ENCODE measurements at places on chromosomes 16 and 17. TPM values are rescaled to one million over a fixed set of nuclear protein-coding genes. Genes with fewer than 3 reads are reported as not detected.

The TAF1C gene
- 44.9 TPM for total RNA-seq

The TPSD1 gene
- not detected for total RNA-seq

DNA sequence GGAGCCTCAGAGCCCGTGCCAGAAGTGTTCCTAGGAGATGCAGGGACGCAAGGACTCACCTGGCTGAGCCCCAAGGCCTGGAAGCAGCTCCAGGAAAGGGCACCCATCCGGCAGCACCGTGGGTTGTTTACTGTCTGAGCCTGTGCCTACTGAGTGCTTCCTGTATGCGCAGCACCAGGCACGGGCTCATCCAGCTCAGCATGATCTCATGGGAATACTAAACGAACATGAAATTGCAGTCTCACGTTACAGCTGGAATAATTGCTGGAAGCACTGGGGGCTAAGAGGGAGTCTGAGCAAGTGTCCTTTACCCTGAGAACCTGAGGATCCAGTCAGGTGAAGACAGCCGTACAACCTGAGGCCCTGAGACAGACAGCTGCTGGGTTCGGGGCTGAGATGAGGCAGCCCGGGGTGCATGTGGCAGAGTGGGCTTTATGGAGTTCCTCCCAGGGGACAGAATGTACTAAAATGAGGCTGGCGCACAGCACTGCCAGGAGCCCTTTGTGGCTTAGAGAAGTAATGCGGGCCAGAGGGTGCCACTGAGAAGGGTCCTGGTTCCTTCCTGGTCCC lies 5.4 kb downstream of the CTRL start:
- ATAC-seq: no peak

DNA sequence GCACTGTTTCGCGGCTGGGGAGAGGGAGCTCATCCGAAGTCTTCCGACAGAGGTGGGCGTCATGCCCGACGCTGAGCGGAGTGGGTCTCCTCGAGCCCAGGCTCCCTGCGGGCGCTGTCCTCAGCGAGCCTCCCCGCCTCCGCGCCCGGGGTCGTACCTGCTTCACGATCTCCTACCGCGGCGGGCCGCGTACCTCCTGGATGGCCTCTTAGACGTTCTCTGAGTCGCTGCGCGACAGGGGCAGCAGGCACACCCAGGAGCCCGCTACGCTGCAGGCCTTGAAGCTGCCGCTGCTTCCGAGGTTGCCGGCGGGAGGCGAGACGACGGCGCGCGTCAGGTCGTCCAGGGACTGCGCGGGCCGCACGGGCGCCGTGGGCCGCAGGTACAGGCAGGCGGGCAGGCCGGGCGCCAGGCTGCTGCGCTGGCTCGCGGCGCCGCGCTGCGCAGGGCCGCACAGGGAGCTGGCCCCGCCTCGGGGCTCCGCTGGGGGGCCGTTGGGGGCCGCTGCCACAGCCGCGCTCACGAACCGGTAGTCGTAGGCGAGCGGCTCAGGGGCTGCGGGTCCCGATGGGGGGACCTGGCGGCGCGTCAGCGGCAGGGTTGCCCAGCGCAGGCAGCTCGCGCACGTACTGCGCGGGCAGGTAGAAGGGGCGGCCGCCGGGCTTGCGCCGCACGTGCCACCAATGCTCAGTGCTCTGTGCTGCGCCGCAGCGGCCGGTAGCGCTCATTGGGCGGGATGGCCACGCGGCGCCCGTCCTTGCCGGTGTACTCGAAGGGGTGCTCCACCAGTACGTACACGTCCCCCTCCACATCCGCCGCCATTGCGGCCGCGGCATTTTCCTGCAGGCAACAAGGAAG lies 116.4 kb upstream of the SMURF2 start:
- peak; percentile 5 for ATAC-seq

DNA sequence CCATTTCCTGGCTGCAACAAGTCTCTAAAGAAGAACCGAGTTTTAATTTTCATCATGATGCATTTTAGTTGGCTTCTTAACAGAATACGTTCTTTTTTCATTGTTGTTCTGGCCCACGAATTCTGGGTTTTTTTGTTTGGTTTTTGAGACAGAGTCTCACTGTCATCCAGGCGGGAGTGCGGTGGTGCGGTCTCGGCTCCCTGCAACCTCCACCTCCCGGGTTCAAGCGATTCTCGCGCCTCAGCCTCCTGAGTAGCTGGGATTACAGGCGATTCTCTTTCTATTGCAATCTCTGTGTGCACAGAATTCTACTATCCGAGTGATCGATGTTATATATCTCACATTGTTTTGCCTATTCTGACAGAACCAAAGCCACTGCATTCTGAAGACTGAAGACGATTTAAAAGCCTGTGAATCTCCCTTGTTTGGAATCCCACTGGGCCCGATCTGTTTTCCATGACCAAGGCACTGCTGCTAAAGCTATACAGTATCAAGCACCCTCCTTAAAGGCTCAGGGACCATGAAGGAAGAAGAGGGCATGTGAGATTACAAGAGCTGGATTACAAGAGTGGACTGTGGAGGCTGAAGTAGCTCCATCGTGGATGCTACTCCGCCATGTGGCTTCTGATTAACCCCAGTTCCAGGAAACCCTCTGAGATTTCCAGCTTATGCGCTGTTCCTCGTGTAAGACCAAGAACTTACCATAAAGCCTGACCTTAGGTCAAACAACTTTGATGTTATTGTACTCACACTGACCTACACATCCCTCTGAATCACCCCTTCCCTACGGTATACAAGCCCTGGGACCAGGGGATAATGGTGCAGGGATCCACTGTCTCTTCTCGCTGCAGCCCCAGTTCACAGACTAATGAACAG lies 44.3 kb downstream of the ADCY9 start:
- ATAC-seq: no peak

GRCh38 chr17:17376362-17376761 lies 73.2 kb downstream of the NT5M start:
- no peak for ATAC-seq

GRCh38 chr17:37642681-37643080 lies 565 bp downstream of the DDX52 start:
- ATAC-seq: peak; percentile 45

GRCh38 chr17:19541445-19541844 lies 7.8 kb downstream of the SLC47A1 start:
- ATAC-seq: no peak

DNA sequence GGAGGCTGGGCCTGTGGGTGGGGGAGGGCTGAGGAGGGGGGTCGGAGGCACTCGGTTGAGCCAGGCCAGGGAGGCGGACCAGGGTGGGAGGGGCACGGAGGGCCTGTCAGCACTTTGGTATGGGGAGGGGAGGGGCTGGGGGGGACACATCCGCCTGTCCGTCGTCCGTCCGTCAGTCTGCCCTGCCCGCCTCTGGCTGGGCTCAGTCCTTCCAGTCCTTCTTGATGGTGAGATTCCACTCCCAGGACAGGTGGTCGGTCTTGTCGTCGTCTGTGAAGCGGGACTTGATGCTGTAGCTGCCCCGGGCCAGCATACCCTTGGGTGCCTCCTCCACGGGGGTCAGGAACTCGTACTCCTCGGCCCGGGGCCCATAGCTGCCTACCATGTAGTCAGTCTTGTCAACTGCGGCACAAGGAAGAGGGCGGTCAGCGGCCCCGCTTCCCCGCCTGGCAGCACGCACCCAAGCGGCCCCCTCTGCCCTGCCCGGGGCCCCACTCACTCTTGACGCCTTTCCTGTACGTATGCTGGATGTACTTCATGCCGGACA lies 2.4 kb downstream of the ARHGDIA start:
- ATAC-seq: no peak

DNA sequence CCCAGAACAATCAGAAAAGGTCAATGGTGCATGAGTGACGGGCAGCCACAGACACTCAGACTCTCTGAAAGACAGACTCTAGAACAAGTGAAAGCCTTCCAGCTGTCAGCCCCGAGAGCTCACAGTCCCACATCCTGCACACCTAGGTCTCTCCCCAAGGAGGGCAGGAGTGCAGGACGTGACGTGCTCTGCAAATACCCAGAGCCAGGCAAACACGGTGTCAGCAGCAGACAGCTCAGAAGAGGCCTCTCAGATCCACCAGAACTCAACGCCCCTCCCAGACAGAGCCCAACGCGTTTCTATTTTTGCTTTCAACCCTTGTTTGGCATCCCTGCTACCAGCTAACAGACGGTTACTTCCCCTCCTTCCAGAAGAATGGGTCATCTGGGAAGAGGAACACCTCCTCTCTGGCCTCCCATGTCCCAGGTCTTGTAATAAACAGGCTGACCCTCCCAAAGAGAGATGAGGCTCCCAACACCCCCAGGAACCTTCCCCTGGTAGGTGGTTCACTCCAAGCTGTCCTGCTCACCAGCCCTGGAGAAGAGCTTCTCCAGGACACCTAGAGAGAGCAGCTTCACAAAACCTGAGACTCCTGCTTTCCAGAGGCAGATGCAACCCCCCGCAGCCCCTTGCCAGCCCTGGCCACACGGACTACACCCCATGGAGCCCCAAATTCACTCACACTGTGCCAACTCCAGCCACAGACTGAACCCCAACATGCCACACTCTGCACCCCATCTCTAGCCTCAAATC lies 7.6 kb downstream of the PITPNM3 start:
- peak; percentile 94 for ATAC-seq

- ATAC-seq: no peak
Observed at GRCh38 chr17:28507567-28508203, 1.5 kb downstream of the FOXN1 start.

- peak; percentile 85 for ATAC-seq
Observed at GRCh38 chr17:18921912-18922451, 30.0 kb upstream of the SLC5A10 start.

All from activated T-helper 17 cell treated with anti-CD3 and anti-CD28 coated beads, Interleukin-2, amount 50 U/mL, for 72 hours (primary cell).